CD8-positive, alpha-beta memory T cell (primary cell): ENCODE measurements at places on chromosomes 4 and X. TPM values are rescaled to one million over a fixed set of nuclear protein-coding genes. Genes with fewer than 3 reads are reported as not detected.

The EFNB1 gene
- 7.2 TPM for total RNA-seq

DNA sequence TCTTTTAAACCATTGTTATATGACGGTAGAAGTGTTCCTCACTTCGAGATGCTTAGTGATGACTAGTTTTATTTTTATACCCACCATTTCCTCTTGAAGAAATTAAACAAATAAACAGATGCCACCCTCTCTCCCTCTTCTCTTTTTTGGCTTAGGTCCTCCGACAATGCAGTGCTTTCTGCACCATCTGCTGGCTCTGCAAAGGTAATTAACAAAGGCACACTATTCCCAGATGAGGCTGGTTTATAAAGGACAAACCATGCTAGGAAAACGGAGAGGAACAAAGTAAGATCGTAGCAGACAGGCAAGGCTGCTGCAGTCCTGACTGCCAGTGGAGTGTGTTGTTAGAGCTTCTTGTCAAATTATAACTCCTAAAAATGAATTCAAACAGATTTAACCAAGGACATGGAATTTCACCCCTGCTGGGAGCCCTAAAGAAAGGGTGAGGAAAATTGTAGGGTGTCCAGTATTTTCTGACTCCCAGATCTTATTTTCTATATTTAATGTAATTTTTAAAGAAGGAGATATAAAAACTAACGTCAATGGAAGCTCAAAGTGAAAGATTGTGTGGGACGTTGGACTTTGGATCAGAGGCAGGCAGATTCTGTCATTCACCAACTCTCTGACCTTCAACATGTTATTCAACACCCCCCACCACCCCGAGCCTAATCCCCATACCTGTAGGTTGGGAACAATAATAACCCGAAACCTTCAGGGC, 142.1 kb downstream of the CPEB2 start:
- no peak for DNase-seq
- no peak overlapping the region for H3K27ac ChIP-seq
- H3K27me3 ChIP-seq, result no peaks in the 10 kb centered on the region
- no peaks in the 10 kb centered on the region for H3K36me3 ChIP-seq

The SPINK2 gene
- 2.1 TPM for total RNA-seq

The MCF2 gene
- 0.22 TPM for total RNA-seq

The MMRN1 gene
- total RNA-seq, result not detected

DNA sequence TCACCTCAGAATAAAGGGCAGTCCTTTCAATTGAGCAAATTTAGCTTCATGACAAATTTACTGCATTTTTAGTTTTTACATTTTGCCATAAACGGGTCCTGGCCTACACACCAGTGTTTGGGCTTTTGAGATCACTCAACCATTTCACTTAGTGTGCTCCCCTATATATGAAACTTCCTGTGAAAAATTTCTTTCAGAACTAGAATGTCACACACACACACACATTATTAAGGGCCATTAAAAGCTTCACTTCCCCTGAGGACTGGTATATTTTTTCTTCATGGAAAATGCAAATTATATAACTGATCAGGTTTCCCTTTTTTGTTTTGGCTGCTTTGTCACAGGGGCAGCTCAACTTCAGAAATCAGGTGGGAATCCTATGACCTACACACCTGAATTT, 206.5 kb downstream of the ENOX2 start:
- H3K36me3 ChIP-seq, result no peaks in the 10 kb centered on the region
- no peaks in the 10 kb centered on the region for H3K27me3 ChIP-seq
- H3K4me1 ChIP-seq, result no peaks in the 10 kb centered on the region

DNA sequence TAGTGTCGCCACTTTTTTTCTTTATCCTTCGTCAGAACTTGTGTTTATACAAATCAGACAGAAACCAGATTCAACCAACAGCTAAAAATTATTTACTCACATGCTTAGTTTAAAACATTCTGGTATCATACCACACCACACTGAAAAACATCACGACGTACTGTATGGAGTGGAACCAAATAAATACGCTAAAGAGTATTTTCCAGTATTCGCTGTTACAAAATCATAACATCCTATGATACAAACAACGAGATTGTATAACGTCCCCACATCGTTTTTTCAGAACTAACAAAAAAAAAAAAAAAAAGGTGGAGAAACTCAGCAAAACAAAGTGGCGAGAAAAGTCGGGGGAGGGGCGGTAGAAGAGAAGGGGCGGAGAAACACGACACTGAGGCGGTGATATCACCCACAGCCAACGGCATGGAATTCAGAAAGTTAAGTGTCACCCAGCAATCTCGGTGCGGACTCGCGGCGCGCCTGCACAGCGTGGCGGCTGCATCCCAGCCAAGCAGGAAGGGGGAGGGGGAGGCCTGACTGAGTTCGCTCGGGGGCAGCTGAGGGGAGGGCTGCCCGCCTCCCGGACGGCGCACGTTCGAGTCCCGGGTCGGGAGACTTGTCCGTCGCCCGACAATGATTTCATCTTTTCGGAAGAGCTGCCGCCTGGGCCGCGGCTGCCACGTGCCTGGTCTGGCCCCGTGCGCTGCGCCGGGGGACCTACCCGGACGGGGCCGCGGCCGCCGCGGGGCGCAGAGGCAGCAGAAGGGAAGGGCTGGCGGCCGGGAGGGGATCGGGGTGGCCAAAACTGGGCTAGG, 920 bp downstream of the SETD7 start:
- peak; percentile 58 for DNase-seq
- H3K4me3 ChIP-seq, result peak overlapping the region; percentile 81
- no peaks in the 10 kb centered on the region for H3K27me3 ChIP-seq
- H3K27ac ChIP-seq, result peak overlapping the region; percentile 79
- H3K4me1 ChIP-seq, result peaks cover 18% of the 10 kb centered on the region
- H3K36me3 ChIP-seq, result no peaks in the 10 kb centered on the region

DNA sequence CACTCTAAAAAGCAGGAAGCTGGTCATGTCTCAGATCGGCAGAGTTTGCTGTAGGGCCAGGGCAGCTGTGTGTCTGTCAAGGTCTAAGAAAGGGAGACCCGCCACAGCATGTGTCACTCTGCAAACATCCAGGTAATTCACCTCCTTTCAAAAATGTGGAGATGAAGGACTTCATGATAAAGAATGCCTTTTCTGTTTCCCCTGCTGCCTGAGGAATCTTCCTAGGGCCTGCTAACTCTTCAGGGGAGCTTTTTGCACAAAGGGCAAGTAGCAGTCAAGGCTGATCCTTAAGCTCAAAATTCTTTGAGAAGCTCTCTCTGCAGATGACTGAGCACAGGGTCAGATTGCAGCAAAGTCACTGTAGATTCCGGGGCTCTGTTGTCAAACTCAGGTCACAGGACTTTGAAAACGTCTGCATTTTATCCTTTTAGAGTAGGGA, 21.1 kb downstream of the RASL11B start:
- no peak for DNase-seq
- H3K4me3 ChIP-seq, result no peak overlapping the region
- no peaks in the 10 kb centered on the region for H3K27me3 ChIP-seq
- H3K27ac ChIP-seq, result no peak overlapping the region
- no peaks in the 10 kb centered on the region for H3K4me1 ChIP-seq

The ADH6 gene
- total RNA-seq, result not detected

GRCh38 chrX:11532291-11533078, 133.2 kb downstream of the ARHGAP6 start:
- no peaks in the 10 kb centered on the region for H3K4me1 ChIP-seq
- DNase-seq, result no peak
- H3K4me3 ChIP-seq, result no peak overlapping the region
- H3K27ac ChIP-seq, result no peak overlapping the region

The INTU gene
- total RNA-seq, result 0.13 TPM

GRCh38 chr4:5033281-5033841, 14.1 kb upstream of the CYTL1 start:
- DNase-seq, result no peak
- H3K4me1 ChIP-seq, result no peaks in the 10 kb centered on the region
- no peaks in the 10 kb centered on the region for H3K36me3 ChIP-seq
- no peak overlapping the region for H3K27ac ChIP-seq
- H3K4me3 ChIP-seq, result no peak overlapping the region

The PNMA5 gene
- not detected for total RNA-seq

DNA sequence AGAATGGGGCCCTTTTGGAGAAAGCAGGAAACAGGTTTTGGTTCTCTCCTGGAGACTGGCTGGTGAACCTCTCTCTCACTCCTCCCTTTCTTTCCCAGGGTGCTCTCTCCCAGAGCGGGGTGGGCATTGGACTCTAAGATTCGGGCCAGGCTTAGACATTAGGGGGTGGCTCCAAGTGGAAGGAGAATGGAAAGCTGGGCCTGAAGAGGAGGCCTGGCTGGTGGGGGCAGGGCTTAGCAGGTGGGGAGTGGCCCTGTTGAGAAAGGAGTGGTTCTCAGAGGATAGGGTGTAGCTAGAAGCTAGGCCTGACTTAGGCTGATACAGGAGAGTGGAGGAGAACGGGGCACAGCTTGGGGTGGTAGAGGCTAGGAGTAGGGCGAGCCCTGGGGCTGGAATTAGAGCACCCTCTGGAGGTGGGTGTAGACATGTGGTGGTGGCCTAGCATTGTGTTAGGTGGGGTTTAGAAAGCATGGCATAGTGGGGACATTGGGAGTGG, 5.7 kb downstream of the PLP2 start:
- H3K4me1 ChIP-seq, result peaks cover 7% of the 10 kb centered on the region
- DNase-seq, result no peak
- no peak overlapping the region for H3K27ac ChIP-seq
- H3K27me3 ChIP-seq, result no peaks in the 10 kb centered on the region
- H3K36me3 ChIP-seq, result peaks cover 3% of the 10 kb centered on the region

- H3K27ac ChIP-seq, result no peak overlapping the region
- no peaks in the 10 kb centered on the region for H3K4me1 ChIP-seq
- H3K27me3 ChIP-seq, result no peaks in the 10 kb centered on the region
These were observed 231.9 kb upstream of the INTU start for GRCh38 chr4:127400731-127401346.

The FGF2 gene
- 1.7 TPM for total RNA-seq

DNA sequence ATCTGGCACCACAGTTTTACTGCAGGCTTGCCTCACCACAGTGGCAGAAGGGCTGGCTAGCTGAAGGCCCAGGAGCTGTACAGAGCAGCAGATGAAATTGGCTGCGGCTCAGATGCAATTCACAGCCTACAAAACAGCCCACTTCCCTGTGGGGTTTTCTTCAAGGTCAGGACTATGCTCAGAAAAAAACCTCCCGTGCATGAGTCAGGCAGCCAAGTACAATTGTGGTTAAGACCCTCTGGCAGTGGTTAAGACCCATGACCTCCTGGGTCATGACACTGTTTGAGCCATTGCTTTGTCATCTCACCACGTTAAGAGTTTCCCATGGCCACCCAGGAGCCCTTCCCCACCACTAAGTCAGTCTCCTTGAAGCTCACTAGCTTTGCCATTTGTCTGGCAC, 276.3 kb downstream of the HNRNPD start:
- H3K36me3 ChIP-seq, result no peaks in the 10 kb centered on the region
- no peak for DNase-seq
- H3K4me3 ChIP-seq, result no peak overlapping the region
- no peak overlapping the region for H3K27ac ChIP-seq

DNA sequence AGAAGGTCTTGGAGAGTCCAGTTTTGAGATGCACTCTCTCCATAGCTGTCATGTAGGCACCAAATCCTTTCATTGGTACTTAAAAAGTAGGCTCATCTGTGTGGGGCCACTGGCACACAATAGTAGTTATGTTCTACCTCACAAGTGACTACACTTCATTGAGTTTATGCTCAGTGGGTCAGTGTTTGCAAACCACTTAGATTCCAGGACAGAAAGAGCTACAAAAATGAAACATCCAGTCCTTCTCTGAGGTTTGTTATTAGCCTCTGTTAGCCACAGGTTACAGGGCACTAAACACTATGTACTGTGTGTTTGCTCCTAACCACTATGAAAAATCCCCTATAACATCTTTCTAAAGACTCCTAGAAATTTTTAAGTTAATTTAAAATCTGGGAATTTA, 13.8 kb downstream of the RAB28 start:
- DNase-seq, result no peak
- H3K4me1 ChIP-seq, result no peaks in the 10 kb centered on the region
- no peak overlapping the region for H3K4me3 ChIP-seq
- no peaks in the 10 kb centered on the region for H3K36me3 ChIP-seq
- H3K27ac ChIP-seq, result no peak overlapping the region

DNA sequence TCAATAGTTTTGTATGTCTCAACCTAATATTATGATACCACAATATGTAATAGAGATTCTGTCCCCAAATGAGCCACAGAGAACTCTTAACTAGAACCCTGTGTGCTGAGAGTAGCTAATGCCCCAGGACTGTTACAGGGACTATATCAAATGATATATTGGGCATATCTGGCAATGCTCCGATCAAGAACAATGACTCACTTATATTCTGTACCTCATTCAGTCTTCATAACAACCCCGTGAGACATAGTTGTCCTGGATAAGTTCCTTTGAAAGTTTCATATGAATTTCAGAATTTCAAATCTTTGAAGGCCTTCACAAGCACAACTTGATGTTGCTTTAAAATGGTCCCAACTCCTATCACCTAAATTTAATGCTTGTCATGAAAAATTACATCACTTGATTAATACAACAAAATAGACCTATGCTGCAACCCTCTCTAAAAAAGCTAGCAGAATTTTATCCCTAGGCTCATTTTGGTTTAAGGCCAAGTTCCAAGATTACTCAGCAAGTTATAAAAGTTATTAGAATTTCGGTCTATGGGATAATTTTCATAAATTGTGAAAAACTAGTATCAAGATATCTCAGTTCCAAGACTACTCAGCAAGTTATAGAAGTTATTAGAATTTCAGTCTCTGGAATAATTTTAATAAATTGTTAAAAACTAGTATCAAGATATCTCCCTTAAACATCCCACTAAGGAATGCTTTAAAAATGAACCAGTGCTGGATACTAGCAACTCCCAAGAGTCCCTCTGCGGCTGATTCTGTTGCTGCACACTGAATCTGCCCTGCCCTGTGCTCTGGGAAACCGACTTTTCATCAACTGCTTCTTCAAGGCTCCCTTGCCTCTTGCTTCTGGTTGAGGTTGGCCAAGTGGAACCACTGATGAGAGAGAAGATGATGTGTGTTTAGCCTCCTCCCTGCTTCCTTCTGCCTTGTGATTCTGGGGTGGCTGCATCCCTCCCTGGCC, 6.0 kb upstream of the ANXA3 start:
- H3K36me3 ChIP-seq, result no peaks in the 10 kb centered on the region
- peaks cover 3% of the 10 kb centered on the region for H3K27me3 ChIP-seq
- H3K4me1 ChIP-seq, result no peaks in the 10 kb centered on the region
- DNase-seq, result no peak
- H3K27ac ChIP-seq, result no peak overlapping the region

- no peaks in the 10 kb centered on the region for H3K36me3 ChIP-seq
- DNase-seq, result no peak
- H3K27ac ChIP-seq, result no peak overlapping the region
- H3K4me3 ChIP-seq, result no peak overlapping the region
- no peaks in the 10 kb centered on the region for H3K4me1 ChIP-seq
These were observed 94.4 kb upstream of the SCML1 start for GRCh38 chrX:17642891-17643290.

GRCh38 chr4:119227690-119228089, 15.2 kb downstream of the USP53 start:
- no peaks in the 10 kb centered on the region for H3K27me3 ChIP-seq
- H3K27ac ChIP-seq, result no peak overlapping the region
- no peaks in the 10 kb centered on the region for H3K4me1 ChIP-seq
